ENCODE measurements at places on chromosomes 5 and 9.
A peak's percentile ranks its signal among the peaks of the same experiment; 100 is the strongest.

- DNase-seq = no peak
These were observed 139.1 kb downstream of the COX7C start for GRCh38 chr5:86756839-86757238.

DNA sequence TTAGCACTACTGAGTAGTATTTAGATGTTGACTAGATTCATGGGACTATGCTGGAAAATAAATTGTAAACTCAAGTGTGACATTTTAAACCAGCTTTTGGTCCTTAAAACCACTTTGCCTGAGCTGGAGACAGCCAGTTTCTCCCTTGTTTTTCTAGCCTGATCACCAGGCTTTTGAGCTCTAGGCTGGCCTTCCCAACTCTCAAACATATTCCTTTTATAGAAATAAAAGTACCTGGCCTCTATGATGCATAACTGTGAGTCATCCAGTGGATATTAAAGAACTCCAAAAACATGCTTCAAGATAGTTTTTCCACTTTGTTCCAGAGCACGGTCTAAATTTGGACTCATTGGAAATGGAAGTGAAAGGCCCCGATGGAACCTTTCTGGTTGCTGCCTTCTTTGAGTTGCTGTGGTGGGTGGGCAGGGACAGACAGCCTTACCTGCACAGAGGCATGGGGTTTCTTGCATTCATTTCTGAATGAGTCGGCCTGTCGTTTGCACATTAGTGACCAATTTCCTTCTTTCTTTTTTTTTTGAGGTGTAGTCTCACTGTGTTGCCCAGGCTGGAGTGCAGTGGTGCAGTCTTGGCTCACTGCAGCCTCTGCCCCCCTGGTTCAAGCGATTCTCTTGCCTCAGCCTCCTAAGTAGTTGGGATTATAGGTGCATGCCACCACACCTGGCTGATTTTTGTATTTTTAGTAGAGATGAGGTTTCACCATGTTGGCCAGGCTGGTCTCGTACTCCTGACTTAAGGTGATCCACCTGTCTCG, 43.1 kb downstream of the TRIO start:
- DNase-seq = no peak

DNA sequence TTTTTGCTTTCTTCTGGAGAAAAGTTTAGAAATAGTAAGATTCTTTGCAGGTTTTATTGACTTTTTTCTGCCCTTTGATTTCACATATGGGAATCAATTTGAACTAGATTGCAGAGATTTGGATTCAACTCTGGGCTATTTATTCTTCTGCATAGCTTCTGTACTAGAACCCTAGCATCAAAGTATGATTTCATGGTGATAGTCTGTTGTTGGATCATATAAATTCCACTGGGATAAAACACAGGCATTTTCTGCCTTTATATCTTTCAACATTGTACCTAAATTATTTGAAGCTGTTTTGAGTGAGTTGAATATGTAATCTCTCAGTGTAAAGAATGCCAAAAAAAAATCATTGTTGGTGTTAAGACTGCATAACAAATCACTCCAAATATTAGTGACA, 458.4 kb upstream of the MPDZ start:
- DNase-seq = no peak

DNA sequence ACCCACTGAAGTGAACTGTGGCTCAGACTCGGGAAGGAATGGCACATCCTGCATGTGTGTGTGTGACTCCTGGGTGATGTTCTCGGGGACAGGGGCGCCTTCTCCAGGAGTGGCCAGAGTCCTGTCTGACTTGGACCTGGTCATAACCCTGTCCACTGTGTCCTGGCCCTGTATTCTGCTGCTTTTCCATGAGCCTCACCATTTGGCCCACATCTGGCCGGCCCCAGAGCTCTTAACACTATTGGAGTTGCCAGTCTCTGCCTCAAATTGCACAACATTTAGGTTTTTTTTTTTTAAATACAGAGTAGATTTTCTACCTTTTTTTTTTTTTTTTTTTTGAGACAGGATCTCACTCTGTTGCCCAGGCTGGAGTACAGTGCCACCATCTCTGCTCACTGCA, 278.3 kb upstream of the TUT7 start:
- DNase-seq = no peak

DNA sequence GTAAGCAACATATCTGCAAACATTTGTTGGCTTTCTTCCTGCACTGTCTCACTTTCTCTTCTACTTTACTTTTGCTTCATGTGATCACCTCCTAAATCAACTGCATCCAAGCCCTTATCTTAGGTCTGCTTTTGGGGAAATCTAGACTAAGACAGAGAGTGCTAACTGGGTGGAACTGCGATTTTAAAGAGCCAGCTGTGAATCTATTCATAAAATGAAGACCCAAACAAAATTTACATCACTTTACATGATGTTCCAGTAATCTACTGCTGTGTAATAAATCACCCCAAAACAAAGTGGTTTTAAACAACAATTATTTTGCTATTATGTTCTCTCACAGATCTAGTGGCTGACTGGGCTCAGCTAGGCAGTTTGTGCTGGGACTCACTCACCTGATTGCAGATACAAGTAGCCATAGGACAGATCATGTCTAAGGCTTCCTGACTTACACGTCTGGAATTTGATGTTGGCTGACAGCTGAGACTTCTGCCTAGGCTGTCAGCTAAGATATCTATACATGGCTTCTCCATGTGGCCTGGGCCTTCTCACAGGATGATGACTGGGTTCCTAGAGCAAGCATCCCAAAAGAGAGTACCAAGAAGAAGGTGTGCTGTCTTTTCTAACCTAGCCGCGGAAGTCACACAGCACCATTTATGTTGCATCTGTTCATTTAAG, 145.1 kb upstream of the TBCA start:
- no peak for DNase-seq

DNA sequence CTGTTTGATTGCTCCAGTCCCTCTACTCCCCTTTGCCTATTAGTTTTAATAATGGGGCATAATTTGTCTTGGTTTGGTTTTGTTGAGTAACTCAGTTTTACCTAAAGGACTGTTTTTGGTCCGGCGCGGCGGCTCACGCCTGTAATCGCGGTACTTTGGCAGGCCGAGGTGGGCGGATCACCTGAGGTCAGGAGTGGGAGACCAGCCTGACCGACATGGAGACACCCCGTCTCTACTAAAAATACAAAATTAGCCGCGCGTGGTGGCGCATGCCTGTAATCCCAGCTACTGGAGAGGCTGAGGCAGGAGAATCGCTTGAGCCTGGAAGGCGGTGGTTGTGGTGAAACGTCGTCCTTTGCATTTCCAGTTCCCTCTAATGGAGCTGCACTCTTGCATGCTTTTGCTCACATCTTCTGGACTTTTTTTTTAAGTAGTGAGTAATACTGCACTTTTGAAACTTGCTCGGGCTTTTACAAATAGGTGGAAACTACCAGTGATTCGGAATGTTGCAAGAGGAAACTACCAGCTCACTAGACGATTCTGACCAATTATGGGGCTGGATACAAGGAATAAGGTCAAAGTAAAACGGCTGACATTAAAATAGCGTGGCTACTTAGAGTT, 721 bp upstream of the MAML1 start:
- DNase-seq = no peak

- DNase-seq = no peak
These were observed 7.7 kb downstream of the CLTB start for GRCh38 chr5:176408590-176408989.

- no peak for DNase-seq
These were observed 3.1 kb upstream of the VAV2 start for GRCh38 chr9:133995012-133995896.

GRCh38 chr9:121989010-121989409, 104.1 kb downstream of the TTLL11 start:
- DNase-seq = no peak

GRCh38 chr5:115661101-115661500, 35.3 kb upstream of the TMED7 start:
- DNase-seq = no peak

GRCh38 chr5:96336351-96336985, 96.6 kb downstream of the PCSK1 start:
- DNase-seq = peak; percentile 14

DNA sequence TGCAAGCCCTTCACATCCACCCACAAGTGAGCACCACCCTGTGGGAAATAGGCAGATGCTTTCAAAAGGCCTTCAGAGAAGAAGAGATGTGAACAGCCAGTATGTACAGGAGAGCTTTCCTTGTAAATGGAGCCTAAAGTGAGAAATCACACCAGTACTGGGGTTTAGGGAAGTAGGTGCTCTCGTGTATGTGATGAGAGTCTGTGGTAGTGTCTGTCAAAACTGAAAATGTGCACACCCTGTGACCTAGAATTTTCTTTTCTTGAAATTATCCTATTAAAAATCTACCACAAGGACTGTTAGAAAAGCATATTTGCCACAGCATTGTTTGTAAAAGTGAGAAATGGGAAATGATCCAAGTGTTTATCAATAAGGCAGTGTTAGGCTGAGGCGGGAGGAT, 16.6 kb downstream of the OTULINL start:
- no peak for DNase-seq

GRCh38 chr5:153237671-153238332, 252.7 kb upstream of the GRIA1 start:
- no peak for DNase-seq

DNA sequence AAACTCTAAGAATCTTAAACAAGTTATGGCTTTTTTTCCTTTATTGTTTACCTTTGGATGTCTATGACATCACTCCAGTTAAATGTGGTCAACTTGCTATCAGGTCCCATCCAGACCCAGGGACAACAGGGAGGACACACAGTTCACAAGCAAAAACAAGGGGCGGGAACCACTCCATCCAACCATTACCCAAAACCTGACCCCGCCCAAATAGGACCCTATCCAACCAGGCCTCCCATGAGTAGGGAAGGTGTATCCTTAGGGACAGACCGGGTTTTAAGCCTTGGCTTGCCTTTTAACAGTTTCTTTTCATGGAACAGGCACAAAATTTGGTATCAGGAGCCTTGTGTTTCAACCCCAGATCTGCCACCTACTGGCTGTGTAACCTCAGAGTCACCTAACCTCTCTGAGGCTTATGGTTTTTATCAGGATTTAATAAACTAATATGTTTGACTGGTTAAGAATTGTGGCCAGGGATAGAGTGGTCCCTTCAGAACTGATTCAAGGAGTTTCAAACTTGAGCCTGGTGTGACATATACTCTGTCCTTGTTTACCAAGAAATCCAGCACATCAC, 127.7 kb upstream of the RAD23B start:
- no peak for DNase-seq

DNA sequence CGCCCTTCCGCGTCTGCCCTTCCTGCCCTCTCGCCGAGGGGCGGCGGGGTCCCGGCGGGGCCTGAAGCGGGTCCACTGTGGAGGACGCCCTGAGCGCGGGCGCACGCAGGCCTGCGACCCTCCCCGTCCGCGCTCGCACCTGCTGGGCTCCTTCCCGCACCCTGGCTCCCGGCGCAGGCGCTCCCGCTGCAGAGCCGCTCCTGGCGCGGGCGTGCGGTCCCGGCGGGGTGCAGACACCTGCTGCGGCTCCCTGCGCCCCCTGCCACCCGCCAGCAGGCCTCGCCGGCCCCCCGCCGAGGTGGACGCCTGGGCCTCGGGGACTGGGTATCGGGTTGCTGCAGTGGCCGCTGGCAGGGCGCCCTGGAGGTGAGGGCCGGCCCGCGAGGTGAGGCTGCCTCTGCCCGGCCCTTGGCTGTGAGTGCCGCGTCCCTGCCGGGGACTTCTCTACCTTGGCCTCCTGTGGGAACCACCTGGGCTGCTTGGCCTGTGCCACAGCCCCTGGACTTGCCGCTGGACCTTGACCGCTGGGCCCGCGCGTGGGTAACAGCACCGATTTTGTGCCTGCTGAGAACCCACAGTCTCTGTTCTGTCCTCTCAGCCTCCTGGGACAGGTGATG, 627 bp downstream of the ARRDC1 start:
- DNase-seq = no peak

GRCh38 chr9:1125741-1126140, 75.6 kb downstream of the DMRT2 start:
- no peak for DNase-seq

DNA sequence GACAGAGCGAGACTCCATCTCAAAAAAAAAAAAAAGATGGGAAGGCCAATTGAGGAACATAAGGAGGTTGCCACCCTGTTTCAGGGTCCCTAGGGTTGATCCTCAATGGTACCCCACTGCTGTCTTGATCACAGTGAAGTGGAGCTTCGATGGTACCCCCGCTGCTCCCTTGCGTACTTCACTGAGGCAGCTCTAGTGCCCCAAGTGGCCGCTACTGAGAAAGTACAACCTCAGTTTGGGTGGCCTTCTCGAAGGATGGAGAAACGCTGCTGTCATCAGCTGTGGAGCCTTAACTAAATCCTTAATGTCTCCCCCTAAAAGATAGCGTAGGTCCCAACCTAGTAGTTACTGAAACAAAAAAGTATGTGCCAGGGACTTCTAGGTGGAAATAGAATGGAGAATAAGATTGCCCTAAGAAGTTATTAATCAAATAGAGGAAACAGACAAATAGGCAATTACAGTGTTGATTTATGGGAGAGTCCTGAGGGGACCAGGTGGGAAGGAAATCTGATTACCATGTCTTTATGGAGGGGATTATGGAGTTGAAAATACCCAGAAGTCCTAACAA, 6.3 kb downstream of the TESK1 start:
- peak; percentile 63 for DNase-seq

- DNase-seq = no peak
These were observed 122.8 kb downstream of the KCNIP1 start for GRCh38 chr5:170626507-170627150.

DNA sequence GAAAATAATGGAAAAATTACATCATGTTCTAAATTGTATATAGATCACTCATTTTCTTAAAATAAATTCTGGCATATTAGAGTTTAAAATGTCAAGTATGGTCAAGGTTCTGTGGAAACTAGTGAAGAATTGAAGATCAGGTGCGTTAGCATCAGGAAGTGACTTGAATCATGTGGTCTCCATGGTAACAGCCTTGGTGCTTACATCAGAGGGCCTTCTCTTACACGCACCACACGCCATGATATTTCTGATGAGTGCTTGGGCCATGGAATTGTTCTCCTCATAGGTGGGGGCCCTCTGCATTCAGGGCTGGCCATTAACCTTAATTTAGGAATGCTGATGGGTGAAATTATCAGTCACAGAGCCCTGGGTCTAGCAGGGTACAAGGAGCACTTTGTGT, 288.1 kb upstream of the EFNA5 start:
- DNase-seq = no peak

GRCh38 chr5:57676222-57677098, 193.8 kb upstream of the ACTBL2 start:
- no peak for DNase-seq

GRCh38 chr5:38994324-38994927, 79.8 kb downstream of the RICTOR start:
- DNase-seq = peak; percentile 10

DNA sequence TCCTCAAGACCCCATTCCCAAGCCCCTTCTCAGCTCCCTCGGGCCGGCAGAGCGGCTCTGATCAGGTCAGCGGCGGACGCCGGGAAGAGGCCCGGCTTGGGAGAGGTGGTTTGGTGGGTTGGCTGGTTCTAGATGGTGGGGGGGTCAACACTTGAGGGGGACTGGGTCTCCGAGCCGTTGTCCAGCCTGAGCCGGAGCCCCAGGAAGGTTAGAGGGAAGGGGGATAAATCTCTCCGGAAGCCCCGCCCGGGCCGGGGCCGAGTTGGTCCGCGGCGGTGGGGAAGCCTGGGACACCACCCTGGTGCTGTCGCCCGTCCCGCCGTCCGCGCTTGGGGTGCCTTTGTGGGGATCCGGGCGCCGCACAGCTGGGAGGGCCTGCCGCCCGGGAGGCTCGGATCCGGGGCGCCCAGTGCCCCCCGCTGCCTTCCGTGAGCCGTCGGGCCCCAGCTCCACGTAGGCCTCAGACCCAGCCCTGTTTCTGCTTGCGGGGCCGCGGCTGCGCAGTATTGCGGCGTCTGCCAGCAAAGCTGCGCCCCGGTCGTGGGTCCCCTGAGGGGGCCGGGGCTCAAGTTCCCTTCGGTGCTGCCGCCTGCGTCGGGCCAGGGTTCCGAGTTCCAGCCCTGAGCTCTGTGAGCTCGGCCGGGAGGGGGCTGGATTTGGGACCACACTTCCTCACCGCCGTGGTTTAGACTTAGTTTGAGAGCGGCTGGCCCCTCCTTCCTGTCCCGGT, 542 bp upstream of the TRIM52 start:
- peak; percentile 68 for DNase-seq
